Substantia nigra (tissue), 51 donors: ENCODE measurements at places on chromosomes 1 and 21.

DNA sequence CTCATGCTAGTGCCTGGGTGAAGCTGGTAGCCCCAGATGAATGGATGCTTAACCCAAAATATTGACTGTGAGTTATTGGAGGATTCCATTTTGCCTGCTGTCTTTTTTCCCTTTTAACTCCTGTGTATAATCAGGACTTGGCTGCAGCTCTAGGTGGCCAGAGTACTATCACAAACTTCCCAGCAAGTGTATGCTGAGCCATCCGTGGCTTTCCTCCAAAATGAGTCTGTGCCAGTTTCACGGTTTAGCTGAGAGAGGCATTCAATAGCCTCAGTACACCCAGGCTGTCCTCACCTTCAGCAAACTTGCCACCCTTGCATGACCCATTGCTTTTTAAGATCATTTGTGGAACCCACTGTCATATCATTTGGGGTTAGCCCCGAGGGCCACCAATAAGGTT is 5.3 kb upstream of the DPT start:
- no peak for DNase-seq

- DNase-seq, result no peak
These were observed 203.0 kb downstream of the TGFB2 start for GRCh38 chr1:218547957-218548730.

DNA sequence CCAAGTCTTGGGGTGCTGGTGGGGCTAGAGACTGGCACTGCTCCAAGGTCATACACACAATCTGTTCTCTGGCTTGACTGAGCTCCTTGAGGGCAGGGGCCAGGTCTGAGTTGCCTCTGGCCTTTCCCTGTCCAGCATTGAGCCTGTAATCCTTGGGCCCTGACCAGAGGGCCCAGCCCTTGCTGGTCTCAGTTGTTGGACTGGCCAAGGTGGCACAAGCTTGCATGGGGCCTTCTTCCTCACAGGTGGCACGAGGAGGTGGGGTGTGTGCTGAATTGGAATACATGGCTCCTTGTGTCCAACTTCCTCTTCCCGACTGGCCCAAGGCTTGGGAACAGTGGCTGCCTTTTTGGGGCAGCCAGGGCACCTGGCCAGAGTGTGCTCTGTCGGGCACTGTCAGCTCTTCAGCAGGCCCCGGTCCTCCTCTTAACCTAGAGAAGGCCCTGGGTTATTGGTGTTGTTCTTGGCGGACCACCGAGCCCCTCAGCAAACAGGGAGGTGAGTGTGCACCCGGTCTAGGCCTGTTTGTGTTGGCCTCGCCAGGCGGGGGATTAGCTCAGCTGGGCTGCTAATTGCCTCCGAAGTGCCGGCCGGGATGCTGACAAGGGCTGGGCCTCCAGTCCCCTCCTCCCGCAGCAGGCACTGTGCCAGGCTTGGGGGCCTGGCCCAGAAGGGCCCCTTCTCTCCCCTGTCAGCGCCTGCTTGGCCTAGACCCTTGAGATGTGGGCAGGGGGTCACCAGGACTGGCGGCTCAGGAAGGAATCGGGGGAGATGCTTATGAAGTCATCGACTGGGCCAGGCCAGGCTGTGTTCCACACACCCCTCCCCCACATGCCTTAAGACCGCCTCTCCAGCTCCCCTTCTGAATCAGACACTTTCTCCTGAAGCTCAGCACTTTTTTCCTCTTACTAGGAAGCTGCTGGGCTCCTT is 28.5 kb downstream of the WNT4 start:
- peak; percentile 36 for DNase-seq

DNA sequence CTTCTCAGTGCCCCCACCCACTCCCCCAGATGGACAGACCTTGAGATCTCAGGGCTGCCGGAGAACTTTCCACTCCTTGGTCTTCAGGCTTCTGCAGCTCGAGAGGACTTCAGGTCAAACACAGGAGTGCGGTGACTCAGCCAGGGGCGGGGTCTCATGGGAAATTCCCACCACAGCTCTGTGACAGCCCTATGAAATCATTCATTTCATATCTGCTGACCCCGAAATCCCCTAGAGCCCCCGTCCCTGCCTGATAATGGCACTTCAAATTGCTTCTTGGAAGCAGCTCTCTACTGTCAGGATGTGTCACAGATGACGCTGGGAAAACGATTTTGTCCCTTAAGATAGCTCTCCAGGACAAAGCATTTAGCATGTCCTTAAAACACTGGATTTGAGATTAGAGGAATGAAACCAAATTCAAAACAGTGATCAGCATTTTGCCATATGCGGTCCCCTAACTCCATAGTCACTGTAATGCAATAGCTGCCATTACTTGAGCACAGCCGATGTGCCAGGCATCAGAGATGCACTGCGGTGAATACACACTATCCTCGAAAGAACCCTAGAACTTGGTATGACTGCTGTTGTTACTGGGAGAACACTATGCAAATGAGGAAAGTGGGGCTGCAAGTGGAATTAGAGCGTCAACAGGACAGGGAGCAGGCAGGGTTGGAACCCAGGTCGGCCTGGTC is at the start of gene TNFRSF9:
Gene TNFRSF9, minus strand, starts transcription at position 95 of the 692 bp plus-strand sequence. CDS start 845 bp downstream, outside the sequence.
- no peak for DNase-seq

GRCh38 chr1:175842550-175842949 is 99.2 kb upstream of the TNR start:
- no peak for DNase-seq

DNA sequence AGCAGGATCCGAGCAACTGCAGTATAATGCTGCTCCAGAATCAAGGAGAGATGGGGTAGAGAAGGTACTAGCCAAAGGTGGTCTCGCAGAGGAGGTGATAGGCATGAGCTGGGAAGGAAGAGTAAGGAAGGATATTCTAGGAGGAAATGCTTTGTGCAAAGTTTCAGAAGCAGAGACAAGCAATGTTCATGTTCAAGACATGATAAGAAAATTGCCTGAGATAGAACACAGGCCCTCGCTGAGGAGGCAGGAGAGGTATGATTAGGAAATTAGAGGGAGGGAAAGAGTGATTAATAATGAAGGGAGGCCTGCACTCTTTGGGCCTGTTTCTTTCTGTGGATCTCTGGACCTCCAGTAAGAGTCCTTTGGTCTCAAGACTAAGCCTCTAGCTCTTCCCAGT is 12.9 kb upstream of the ETV3 start:
- DNase-seq, result no peak

DNA sequence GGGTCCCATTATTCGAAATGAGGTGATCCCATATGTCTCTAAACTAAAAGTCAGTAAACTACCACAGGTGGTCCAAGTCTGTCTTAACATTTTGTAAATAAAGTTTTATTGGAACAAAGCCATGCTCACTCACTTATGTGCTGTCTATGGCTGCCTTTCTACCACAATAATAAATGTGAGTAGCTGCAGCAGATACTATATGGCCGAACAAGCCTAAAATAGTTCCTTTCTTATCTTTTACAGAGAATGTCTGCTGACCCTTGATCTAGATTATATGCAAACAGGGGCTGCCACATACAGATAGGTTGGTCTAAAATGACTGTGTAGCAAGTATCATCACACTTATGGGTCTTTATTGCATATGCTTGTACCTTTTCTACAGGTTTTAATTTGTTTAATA is 140.0 kb downstream of the VAV3 start:
- DNase-seq, result no peak

DNA sequence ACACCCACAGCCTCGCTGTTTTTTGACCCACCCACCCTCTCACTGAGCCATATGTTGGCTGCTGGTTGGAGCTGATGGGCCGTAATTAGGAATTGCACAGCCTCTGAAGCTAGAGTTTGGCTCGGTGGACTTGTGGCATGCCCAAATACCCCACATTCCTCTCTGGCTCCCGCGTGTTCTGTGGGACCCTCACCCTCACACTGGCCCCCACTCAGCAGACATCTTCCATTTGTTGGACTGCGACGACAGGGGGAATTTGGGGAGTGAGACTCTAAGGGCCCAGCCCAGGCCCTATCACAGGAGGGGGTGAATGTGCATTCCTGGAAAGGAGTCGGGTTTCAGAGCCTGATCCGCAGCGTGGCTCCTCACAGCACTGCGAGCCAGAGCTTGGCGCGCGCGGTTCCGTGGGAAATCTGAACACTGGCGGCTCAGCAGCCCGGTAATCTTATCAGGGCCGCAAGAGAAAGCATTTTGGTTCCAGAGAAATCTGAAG is 5.2 kb downstream of the RCSD1 start:
- no peak for DNase-seq

DNA sequence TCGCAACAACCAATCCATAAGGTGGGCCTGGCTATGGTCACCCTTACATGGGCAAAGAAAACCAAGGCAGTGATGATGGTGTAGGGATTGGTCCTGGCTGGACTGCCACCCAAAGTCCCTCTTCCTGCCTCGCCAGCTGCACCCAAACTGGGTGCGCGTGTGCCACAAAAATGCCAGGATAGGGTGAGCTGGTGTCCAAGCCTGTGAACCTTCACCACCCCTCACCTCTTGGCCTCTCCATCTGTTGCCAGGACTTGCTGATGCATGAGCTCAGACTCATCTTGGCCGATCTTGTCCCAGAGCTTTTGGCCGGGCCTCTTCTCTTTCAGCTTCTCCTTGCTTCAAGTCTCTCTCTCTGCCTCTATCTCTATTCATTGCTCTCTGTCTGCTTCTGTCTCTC is 41.8 kb downstream of the FOXD2 start:
- no peak for DNase-seq

GRCh38 chr1:175075572-175076568 is 8.2 kb downstream of the TNN start:
- no peak for DNase-seq

- no peak for DNase-seq
These were observed 156.4 kb downstream of the PTPRU start for GRCh38 chr1:29392486-29393450.

DNA sequence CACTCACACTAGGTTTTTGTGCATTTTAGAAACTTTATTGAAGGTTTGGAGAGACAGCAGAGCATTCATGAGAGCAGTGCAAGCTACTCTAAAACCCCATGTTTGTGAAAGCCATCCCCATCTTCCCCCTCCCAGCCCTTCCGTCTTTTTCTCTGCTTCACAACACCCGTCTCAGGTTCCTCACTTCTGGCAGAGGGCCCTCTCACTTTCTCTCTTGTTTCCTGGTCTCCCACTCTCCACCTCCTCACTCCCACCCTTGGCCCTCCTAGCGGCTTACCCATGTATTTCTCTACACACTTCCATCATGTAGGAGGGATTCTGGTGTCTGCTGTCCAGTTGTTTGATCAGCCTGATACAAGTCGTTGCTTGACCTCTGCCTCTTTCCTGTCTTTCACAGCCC is 92.7 kb downstream of the LRRC8C start:
- no peak for DNase-seq

DNA sequence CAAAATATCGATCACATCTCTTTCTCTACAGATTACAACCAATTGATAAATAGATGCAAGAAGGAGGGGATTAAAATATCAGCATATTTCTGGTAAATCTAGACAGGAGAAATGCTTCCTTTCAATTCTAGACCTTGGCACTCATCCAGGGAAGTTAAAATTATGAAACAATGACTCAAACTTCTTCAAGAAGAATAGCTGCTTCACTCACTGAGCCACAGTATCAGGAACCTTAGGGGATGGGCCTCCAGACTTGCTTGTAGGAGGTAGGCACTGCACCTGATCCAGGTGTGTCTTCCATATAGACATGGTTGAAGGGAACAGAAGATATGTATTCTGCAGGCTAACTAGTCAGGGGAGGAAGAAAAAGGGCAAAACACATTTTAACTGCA is 9.8 kb downstream of the SLAMF7 start:
- no peak for DNase-seq

- peak; percentile 7 for DNase-seq
These were observed 43.0 kb downstream of the SNX7 start for GRCh38 chr1:98704474-98704873.

GRCh38 chr1:67534627-67535065 is 104.4 kb upstream of the SERBP1 start:
- no peak for DNase-seq

DNA sequence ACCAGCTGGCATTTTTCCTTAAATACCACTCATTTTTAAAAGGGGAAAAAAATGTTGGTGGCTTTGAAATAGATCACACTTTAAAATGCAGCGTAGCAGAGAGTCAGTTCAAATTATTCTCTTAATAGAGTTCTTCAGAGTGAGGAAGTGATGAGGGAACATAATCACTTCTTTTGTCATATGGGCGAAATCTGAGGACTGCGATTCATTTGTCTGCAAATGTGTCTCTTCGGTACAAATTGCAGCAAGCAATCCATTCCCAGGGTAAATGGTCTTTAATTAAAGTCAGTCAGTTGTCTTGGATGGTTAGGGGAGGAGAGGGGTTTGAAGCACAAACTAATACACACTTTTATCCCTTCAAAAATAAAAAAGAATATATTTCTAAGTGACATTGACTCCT is 86.0 kb upstream of the SELENON start:
- DNase-seq, result no peak

DNA sequence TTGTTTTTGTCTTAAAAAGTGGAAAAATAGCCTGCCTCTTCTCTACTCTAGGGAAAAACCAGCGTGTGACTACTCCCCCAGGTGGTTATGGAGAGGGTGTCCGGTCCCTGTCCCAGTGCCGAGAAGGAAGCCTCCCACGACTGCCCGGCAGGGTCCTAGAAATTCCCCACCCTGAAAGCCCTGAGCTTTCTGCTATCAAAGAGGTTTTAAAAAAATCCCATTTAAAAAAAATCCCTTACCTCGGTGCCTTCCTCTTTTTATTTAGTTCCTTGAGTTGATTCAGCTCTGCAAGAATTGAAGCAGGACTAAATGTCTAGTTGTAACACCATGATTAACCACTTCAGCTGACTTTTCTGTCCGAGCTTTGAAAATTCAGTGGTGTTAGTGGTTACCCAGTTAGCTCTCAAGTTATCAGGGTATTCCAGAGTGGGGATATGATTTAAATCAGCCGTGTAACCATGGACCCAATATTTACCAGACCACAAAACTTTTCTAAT is 35.0 kb upstream of the TDRD10 start:
- no peak for DNase-seq

DNA sequence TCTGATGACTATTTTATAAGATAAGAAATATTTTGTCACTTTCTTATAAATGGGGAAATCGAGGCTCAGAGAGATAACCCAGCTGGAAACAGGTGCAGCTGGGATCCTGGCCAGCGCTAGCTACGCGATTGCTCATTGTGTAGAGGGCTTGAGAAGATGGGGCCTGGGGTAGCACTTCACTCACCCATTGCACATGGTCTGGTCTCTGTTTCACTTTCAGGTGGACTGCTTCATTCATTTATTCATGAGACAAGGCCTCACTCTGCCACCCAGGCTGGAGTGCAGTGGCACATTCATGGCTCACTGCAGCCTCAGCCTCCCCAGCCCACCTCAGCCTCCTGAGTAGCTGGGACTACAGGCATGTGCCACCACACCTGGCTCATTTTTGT is 23.8 kb downstream of the UBE4B start:
- no peak for DNase-seq

GRCh38 chr1:231163830-231164427 is 2.1 kb downstream of the TRIM67 start:
- DNase-seq, result no peak

DNA sequence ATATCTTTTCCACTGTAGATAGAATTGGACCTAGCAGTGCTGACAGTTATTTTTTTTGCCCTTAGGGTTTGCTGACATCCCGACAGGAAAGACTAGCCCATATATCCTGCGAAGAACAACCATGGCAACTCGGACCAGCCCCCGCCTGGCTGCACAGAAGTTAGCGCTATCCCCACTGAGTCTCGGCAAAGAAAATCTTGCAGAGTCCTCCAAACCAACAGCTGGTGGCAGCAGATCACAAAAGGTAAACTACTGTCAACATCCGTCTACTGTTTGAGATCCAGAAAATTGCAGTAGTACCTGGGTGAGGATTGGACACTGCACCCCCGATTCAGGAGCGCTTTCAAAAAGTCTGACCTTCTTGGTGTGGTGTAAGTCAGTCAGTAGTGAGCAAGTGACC is 55.8 kb downstream of the CENPF start:
- DNase-seq, result no peak

- DNase-seq, result no peak
These were observed 162.1 kb downstream of the PTPRU start for GRCh38 chr1:29398431-29398830.
